ENCODE measurements at places on chromosomes 3 and 15.

- no peak for DNase-seq
These were observed 86.0 kb upstream of the VEPH1 start for GRCh38 chr3:157589211-157589610.

DNA sequence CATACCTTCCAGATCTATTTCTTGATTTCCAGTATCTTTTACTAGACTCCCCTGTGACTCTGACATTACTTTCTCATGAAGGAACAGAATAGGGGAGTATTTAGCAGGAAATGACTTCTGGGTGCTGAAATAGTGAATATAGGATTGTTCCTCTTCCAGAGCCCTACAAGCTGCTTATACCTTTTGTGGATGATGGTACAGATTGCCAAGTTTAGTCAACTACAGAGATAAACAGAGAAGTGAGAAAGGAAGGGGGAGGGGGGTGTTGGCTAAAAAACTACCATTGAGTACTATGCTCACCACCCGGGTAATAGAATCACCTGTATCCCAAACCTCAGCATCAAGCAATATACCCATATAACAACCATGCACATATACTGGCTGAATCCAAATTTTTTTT lies 298.3 kb upstream of the GPR149 start:
- no peak for DNase-seq

GRCh38 chr3:53354945-53355498 lies 7.7 kb upstream of the DCP1A start:
- DNase-seq, result no peak

DNA sequence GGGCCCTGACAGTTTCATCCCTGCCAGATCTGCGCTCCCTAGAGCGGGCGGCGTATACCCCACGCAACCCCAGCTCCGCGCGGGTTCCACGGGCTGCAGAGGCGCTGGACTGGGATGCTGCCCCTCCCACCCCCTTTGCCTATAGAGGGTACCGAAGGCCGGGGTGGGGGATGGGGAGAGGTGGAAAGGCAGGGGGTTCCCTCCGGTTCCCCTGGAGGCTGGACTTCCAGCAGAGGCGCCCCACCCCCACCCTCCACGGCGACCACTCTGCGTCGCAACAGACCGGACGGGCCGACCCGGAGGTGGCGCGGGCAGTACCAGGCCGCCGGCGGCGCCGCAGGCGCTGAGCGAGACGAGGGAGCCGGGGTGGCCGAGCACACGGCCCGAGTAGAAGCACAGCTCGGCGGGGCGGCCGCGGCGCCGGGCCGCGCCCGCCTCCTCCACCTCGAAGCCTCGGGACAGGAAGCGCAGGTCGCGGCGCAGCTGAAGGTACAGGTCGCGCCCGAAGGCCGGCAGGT lies 995 bp downstream of the ADAMTS17 start:
- no peak for DNase-seq
